ENCODE measurements at places on chromosomes 1 and 21. TPM values are rescaled to one million over a fixed set of nuclear protein-coding genes. Genes with fewer than 3 reads are reported as not detected.

DNA sequence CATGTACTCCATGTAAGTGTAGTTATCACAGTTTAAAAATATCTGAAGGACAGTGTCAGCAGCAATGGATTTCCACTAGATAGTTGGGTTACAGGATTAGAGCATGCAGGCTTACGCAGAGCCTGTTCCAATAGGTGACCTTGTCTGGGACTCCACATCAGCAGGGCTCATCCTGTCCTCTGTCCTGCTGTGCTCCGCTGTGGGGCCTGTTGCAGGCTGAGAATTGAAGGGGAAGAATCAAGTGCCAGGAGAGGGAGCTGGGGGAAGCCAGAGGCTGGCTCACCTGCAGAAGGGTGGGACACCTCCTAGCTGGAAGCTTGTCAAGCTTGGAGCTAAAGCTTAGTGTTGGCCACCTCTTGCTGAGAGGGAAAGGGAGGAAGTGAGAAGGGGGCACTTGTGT is 62.8 kb downstream of the XCL2 start:
- no peak for DNase-seq

DNA sequence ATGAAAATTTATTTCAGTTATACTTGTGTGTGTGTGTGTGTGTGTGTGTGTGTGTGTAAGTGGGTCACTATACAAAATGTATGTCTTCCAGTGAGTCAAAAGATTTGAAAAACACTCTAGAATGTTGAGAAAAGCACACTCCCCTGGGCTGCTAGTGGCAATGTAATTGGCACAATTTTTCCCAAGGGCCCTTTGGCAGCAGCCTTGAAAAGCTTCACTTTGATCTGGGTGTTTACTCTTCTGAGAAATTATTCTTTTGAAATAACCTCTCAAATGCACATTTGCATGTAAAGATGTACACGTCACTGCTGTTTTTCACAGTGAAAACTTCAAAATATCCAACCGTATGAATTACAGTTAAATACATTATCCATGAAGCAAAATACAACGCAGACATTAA is 22.1 kb upstream of the SLC44A3 start:
- no peak for DNase-seq

- no peak for DNase-seq
Measured at GRCh38 chr1:235595079-235595478, 54.5 kb downstream of the GNG4 start.

ZFP69 gene
- polyA plus RNA-seq: 5.0 TPM

PCNX2 gene
- 2.2 TPM for polyA plus RNA-seq

DNA sequence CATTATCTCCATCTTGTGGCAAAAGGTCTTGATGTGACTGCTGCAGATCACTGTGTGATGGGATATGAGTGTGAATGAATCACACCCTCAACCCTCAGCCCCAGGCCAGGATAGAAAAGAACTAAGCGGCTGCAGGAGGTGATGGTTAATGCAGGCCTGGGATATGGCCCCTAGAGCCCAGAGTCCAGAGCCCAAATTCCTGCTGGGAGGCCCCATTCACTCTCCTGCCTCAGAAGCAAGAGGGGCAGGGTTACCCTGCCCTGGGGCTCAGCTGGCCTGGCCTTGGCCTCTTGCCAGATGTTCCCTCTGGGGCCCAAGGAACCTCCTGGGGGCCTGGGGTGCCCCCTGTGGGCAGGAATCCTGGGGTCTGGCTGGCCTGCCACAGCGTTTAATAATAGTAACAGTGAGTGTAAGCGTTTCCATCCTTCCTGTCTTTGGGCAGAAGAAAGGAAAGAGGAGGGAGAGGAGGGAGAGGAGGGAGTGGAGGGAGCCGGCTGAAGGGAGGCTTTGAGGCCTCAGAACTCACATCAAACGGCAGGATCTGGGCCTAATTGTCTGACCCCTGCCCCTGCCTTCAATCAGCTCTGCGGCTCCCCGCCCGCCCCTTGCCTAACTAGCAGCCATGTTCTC is 26.2 kb downstream of the DMAP1 start:
- DNase-seq: no peak
